ENCODE measurements at places on chromosomes 16 and 17. TPM values are rescaled to one million over a fixed set of nuclear protein-coding genes. Genes with fewer than 3 reads are reported as not detected.
A peak's percentile ranks its signal among the peaks of the same experiment; 100 is the strongest.

SCN4A gene
- total RNA-seq: 2.7 TPM

RABEP1 gene
- total RNA-seq: 38.5 TPM

GRCh38 chr17:28902819-28903545 is at the start of gene DHRS13:
Gene DHRS13, minus strand, starts transcription at chr17:28903079. Its CDS starts 135 bp downstream, at chr17:28902944.
- DNase-seq: peak; percentile 91

MYO15A gene
- 2.8 TPM for total RNA-seq

DNA sequence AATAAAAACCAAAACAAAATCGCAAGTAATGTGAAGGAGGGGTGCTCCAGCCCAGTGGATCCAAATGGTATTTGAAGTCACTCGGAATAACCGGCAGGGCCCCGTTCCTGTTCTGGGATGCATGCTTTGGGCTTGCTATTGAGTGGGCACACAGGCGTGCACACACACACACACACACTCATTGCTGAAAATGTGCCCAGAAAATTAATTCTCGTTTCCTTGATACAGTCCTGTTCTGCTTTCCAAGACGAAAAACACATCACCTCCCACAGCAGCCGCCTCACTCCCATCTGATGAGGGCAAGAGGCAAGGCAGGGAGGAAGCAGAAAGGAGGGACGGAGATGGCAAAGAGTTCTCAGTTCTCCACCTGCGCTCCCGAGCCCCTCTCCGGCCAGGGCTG is 62.2 kb upstream of the SDK2 start:
- no peak for DNase-seq

DNA sequence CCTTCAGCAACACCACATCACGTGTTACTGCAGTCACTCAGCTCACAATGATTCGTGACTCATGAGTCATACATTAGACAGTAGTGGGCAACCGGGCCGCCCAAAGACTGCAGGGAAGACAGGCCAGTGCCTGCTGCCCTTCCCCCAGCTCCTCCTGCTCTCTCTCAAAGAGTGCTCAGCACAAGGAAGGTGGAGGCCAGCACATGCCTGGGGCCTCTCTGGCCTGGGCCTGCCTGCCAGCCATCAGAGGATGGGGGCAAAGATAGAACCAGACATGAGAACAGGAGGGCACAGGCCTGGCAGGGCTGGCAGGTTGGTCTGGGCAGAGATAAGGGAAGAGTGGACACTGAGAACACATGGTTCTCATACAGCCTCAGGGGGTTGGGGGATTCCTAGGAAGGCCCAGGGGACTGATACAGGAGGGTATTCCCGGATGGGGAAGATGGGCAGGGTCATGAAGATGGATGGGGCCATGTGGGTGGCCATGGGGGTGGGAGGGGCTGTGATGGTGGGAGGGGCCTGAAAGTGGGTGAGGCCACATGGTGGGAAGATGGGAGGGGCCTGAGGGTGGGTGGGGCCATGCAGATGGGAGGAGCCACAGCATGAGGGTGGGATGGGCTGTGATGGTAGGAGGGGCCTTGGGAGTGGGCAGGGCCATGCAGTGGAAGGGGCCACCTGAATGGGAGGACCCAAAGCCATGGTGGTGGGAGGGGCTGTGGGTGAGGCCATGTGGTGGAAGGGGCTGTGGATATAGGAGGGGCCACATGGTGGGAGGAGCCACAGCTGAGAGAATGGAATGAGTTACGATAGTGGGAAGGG is 29.0 kb downstream of the KATNB1 start:
- peak; percentile 90 for DNase-seq

- DNase-seq: no peak
Observed at GRCh38 chr17:34167354-34167753, 87.7 kb upstream of the CCL2 start.

DNA sequence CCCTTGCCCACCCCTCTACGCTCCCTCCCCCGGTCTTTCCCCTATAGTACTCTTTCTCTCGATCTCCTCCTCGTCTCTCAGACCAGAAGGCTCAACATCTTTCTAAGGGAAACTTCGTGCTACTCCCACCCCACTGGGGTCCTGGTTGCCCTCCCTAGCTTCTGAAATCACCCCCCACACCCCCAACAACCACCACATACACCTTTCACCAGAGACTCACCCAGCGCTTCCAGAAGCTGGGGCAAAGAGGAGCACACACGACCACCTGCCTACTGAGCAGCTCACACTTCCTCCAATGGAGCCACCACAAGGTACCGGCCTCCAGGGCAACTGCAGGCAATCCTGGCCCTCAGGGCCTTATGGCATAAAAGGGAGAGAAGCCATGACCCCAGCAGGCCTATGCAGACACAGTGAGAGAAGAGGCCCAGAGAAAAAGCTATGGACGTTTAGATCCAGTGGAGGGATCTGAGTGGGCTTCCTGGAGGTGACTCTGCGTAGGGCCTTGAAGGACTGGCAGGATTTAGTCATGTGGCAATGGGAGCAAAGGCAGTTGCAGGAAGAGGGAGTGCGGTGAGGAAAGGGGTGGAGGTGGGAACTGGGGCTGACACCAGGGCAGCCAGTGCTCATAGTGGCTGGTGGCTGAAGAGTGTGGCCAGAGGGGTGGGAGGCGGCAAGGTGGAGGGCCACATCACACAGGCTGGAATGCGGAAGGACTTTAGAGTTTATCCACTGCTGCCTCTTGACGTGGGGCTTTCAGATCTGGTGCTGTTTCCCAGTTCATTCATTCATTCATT is 12.1 kb upstream of the TMEM92 start:
- no peak for DNase-seq

AGRP gene
- total RNA-seq: not detected

- no peak for DNase-seq
Observed at GRCh38 chr16:15701975-15702970, 52.2 kb downstream of the NDE1 start.

CNTD1 gene
- not detected for total RNA-seq

DNA sequence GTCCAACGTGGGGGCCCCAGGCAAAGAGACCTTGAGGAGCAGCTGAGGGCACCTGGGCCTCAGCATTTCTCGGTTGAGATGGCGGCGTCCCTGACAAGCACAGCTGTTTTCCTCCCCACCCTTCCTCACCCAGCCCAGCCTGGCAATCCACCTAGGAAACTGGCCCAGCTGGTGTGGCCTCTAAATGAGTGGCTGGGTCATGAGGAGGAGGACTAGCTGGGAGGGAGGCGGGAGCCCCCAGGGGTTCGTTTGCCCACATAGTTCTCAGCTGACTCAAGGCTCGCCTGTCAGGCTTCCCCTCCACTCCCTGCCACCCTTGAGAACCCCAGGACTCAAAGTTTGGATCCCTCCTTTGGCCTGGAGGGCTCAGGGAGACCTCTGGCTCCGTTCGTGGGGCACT is 5.9 kb downstream of the RNF222 start:
- no peak for DNase-seq

GRCh38 chr17:43962479-43962878 is 8.7 kb upstream of the PYY start:
- DNase-seq: no peak

- DNase-seq: no peak
Observed at GRCh38 chr17:47287639-47288038, 34.0 kb downstream of the ITGB3 start.
